ENCODE measurements at places on chromosomes 6 and 20. TPM values are rescaled to one million over a fixed set of nuclear protein-coding genes. Genes with fewer than 3 reads are reported as not detected.
A peak's percentile ranks its signal among the peaks of the same experiment; 100 is the strongest.

GRCh38 chr6:17389274-17389847 lies 4.0 kb upstream of the CAP2 start:
- DNase-seq, result no peak

- no peak for DNase-seq
Observed at GRCh38 chr6:148074738-148075137, 267.9 kb upstream of the SASH1 start.

DNA sequence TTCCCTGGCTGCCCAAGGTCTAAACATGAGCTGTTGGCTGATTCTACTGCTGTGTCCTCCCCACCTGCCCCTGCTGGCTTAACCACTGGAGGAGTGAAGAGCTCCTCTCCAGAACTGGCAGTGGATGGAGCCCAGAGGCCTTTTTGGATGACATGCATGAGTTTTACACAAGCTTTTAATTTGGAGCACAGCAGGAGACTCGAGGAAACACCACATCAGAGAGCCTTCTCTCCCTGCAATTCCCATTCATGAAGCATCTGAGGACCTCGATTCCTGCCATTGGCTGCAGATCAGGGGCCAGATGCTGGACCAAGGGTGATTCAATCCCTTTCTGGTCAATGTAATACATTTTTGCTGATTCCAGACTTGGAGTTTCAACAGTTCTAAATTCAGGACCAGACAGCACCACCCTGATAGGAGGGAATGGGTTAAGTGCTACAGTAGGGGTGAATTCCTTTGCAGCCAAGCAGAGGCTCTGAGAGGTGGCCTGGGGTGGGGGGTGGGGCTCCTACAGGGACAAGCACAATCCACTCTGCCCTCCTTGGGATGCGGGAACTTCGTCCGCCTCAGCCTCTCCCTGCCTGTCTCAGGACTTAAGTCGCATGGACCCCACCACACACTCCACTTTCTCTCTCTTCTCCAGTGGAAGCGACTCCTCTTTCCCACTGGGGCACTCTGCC lies 599 bp upstream of the PSORS1C1 start:
- no peak for DNase-seq

ZC2HC1B gene
- polyA plus RNA-seq, result not detected

DNA sequence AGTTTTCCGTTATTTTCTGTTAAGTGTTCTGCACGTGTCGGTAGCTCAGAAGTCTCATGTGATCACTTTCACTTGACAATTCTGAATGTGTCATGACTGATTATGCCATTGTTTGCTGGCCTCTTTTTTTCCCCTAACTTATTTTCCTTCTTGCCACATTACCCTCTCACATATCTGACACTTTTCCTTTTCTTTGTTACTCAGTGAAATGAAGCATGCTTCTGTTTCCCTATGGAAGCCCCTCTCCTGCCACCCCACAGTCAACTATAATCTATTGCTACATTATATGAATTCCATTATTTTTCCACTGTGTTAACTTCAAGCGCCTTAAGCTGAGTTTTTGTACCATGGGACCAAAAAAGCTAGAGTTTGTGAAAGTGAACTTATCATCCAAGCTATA lies 531.6 kb upstream of the HS3ST5 start:
- no peak for DNase-seq

HCRTR2 gene
- 0.19 TPM for polyA plus RNA-seq

GRCh38 chr6:146904596-146904995 lies 299.6 kb upstream of the STXBP5 start:
- DNase-seq, result no peak

DNA sequence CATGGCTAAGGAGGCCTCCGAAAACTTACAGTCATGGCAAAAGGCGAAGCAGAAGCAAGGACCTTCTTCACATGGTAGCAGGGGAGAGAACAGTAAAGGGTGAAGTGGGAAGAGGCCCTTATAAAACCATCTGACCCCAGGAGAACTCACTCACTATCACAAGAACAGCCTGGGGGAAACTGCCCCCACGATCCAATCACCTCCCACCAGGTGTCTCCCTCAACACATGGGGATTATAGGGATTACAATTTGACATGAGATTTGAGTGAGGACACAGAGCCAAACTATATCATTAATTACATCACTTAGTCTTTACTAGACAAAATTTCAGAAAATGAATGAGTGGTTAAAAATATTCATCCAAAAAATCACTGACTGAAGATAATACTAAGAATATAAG lies 453.6 kb downstream of the COL12A1 start:
- DNase-seq, result no peak

ZC3H12D gene
- 0.32 TPM for polyA plus RNA-seq

BTNL2 gene
- polyA plus RNA-seq, result 1.3 TPM

GRCh38 chr20:3768342-3769130 lies 983 bp upstream of the ADISSP start:
- DNase-seq, result no peak

GRCh38 chr6:43222418-43223059 lies 6.7 kb downstream of the DNPH1 start:
- DNase-seq, result no peak

DNA sequence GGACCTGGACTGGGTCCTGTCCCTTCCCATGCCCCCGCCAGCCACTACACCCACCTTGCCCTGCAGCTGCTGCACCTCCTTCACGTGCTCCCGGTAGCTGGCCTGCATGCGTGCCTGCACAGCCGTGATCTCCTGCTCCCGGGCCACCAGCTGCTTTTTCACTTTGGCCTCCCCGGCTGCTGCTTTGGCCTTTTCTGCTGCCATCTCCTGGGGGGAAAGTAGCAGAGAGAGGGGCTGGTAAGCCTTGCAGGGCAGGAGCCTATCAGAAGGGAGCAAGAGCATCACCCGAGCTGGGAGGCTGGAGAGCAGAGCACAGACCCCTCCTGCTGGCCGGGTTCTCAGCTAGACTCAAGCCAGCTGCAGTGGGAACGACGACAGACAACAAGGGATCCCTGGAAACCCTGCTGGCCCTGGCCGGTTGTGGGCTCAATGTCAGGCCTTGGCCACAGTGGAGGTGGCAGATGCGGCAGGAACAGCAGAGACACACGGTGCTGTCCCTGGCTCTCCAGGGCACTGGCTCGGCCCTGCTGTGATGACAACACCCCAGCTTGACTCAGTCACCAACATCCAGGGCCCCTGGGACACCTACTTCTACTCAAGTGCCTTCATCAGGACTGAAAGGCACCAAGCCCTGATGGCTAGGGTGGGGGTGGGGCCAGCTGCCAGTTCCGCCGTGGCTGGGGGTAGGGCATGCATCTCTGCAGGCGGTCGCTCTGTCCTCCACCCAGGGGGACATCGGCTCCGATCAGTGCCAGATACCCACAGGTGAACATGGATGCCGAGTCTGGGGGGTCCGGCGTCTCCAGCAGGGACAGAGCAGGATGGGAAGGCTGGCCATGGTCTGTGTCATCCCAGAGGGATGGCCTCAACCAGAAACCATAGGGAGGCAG lies 45.3 kb downstream of the RRBP1 start:
- peak; percentile 47 for DNase-seq

RSPH9 gene
- polyA plus RNA-seq, result 1.2 TPM

DNA sequence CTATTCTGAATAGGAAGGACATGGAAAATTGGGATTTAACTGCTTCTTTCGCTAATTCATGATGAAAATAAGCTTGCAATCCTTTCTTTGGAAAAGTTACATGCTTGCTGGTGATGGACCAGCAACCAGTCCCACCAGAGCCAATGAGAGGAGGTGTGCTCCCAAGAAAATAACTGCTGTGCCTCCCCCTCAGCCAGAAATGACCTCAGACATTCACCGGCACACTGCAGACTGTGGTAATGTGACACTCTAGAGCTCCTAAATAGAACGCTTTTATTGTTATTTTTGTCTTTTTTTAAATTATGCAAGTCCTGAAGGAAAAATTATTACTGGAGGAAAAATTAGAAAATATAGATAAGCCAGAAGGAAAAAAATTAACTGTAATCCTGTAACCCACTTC lies 2.6 kb downstream of the PYGB start:
- no peak for DNase-seq

DLK2 gene
- 0.75 TPM for polyA plus RNA-seq

- DNase-seq, result no peak
Observed at GRCh38 chr6:145137425-145137824, 597.9 kb downstream of the EPM2A start.

ZNF343 gene
- polyA plus RNA-seq, result 17.4 TPM

SLC17A3 gene
- 0.50 TPM for polyA plus RNA-seq

TSPO2 gene
- 0.87 TPM for polyA plus RNA-seq

DNA sequence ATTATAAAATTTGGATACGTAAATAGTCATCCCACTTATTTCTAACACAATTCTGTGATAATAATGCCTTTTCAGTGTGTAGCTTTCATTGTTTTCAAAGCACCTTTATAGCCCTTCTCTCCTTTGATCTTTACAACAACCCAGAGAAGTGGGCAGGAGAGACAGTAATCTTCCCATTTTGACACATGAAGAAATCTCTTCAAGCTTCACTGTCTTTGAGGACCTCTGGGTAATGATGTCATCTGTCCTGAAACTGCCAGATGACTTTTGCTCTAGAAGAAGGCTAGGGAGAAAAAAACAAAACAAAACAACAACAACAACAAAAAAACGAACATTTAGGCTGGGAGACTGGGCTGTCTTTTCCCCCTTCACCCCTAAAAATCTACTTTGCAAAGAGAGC lies 203.0 kb downstream of the KCNQ5 start:
- no peak for DNase-seq

GRCh38 chr20:48819821-48820648 lies 7.8 kb downstream of the PREX1 start:
- DNase-seq, result no peak

MROH8 gene
- 7.9 TPM for polyA plus RNA-seq

MUCL3 gene
- polyA plus RNA-seq, result 0.03 TPM

MRPL2 gene
- 54.4 TPM for polyA plus RNA-seq

MYMX gene
- 0.65 TPM for polyA plus RNA-seq

- no peak for DNase-seq
Observed at GRCh38 chr6:37258405-37259105, 611 bp upstream of the TMEM217 start.

C6orf15 gene
- polyA plus RNA-seq, result not detected

TRAPPC3L gene
- 0.36 TPM for polyA plus RNA-seq

- DNase-seq, result peak; percentile 56
Observed at GRCh38 chr6:87436435-87436834, 28.7 kb downstream of the CFAP206 start.

DNA sequence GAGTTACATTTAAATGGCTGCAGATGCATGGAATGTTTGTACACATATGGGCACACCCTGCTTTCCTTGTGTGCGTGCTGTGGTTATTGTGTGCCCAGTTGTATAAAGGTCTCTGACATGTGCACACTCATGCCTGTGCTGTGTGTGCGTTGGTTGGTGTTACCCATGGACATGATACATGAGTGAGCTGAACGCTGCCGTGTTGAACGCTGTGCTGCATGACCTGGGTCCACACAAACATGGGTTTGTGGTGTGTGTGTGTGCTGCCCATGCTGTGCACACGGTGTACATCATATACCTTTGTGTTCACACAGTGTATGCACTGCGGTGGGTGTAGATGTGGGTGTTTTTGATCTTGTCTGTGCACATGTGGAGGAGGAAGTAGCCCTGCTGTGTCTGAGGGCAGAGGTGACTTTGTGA lies 54.4 kb downstream of the TOX2 start:
- DNase-seq, result no peak

C6orf141 gene
- 0.21 TPM for polyA plus RNA-seq

DNA sequence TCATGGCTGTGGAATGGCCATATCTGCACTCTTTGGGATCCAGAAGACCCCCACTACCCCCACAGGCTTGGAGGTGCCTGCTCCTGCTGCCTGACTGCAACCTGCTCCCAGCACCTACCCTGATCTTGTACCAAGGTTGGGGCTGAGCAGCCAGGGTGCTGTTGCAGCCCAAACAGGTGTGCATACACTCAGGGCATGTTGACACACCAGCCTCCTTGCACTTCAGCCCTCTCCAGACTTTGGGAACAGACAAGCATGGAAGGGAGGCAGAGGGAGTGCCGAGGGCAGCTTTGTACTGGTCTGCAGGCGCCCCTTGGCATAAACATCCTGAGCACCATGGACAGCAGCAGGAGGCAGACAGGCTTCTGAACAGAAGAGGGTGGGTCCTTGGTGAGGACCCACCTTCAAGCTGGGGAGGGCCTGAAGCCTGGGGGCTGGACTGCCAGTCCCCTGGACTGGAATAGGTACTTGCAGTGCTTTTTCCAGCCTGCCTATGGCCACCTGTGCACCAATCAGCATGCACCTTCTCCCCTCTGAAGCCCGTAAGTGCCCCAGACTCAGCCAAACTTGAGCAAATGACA lies 1675.8 kb downstream of the HACE1 start:
- no peak for DNase-seq

DNA sequence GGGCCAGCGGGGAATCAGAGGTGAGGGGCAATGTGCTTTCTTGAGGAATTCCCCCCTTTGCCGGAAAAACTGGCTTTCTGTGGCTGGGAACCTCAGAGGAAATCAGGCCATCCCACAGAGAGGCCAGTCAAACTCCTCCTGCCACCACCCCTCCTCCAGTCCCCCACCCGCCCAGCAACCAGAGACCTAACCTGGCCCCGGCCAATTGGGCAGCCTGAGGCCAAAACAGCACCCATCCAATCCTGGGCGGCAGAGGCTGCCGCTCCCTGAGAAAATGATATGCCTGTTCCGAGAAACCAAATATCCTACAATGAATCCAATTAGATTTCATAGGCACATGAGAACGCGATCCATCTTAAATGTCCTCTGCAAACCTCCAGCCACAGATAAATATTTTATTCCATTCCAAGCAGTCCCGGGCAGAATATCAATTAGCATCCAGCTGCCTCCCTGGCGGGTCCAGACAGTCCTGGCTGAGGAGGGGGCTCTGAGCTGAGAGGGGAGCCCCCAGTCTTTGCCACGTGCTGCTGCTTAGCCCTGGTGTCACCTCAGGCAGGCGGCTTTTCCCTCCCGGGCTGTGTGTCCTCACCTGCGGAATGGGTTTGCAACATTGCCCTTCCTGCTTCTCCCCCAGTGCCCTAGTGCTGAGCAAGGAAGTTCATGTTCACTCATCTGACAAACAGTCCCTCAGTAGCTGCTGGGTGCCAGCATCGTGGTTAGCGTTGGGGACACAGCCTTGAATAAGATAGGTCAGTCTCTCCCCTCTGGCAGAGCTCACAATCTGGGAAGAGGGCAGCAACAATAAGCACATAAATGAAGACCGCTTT lies 95.0 kb downstream of the DLGAP4 start:
- no peak for DNase-seq

TREM2 gene
- polyA plus RNA-seq, result 0.59 TPM

ZDHHC14 gene
- polyA plus RNA-seq, result 15.9 TPM

DNA sequence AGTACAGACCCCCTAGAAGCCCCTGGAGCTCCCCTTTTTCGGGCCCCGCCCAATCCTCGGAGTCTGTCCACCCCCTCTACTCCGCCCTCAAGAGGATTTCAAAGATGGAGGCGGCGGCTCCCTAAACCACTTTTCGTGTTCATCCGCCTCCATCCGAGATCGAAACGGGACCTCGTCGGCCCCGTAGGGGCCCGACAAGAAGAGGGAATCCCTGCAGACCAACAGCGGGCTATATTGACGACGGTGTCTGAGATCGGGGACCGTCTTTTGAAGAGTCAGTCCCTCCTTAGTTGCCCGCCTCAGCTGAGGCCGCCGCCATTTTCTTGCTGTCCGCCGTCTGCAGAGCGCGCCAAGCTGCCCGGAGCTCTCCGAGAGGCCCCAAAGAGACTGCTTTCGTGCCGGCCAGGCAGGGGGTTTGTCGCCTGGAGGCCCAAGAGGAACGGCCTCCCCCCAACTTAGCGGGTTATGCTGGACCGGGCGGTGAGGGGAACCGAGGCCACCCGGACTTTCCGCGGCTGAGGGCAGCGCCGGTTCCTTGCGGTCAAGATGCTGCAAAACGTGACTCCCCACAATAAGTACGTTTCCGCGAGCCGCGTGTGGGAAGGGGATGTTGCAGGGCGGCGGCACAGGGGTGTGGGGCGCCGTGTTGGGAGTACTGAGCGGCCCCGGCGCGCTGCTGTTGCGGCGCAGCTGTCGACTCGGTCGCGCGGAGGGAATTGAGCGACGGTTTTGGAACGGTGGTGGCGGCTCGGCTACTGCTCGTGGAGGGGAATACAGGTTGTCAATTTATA lies 4.2 kb downstream of the BRD2 start:
- no peak for DNase-seq
